Activated effector memory CD4-positive, alpha-beta T cell treated with Interleukin-2 at 50 U/mL for 16 hours (primary cell): ENCODE measurements at places on chromosomes 12 and 14.

- no peak for DNase-seq
Observed at GRCh38 chr12:76057326-76057725, 25.8 kb upstream of the PHLDA1 start.

- DNase-seq, result no peak
Observed at GRCh38 chr12:70520847-70521246, 116.4 kb downstream of the PTPRB start.

DNA sequence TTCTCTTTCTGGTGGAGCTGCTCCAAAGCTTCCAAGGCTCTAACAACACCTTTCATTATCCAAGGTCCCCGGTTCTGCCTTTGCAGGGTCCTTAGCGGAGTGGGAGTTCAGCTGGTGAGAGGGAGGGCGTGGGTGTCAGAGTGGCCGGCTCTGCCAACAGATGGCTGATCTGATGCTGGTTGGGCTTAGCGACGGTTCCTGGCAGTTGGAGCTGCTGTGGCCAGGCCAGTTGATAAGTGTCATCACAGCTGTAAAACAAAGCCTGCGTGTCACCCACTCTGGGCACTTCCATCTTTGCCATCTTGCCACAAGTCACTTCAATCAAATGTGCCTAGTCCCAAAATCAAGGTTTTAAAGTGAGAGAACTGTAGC lies 36.3 kb downstream of the RIN3 start:
- no peak for DNase-seq

DNA sequence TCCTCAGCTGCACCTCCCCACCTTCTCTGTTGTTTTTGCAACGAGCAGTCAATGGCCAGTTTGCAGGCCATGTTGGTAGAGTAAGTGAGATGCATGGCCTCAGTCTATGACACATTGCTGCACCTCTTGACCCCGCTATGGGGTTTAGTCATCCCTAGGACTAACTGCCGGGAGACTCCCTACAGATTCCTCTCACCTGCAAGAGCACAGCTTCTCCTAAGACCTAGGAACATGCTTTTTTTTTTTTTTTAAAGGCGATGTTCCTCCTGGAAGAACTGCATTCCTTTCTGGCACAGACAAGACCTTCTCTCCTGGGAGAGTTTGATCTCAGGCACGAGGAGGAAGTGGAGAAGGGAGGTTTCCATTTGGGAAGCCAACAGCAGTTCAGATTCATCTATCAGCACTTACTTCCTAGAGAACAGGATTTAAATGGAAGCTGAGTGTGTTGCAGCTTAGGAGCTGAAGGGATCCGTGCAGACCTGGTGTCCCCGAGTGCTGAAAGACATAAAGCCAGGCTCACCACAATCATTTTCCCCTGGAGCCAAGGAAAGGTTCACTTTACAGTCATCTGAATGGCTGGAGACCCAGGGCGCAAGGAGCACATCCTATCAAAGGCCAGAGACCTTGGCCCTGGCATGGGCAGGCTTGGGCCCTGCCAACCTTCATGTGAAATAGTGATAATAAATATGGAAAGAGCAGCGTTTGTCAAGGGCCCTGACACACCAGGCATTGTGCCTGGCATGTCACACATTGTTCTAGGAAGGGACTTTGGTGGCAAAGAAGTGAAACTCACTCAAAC lies 104.1 kb downstream of the LGMN start:
- DNase-seq, result no peak

GRCh38 chr12:93569301-93569655 lies 3.2 kb upstream of the SOCS2 start:
- DNase-seq, result no peak

DNA sequence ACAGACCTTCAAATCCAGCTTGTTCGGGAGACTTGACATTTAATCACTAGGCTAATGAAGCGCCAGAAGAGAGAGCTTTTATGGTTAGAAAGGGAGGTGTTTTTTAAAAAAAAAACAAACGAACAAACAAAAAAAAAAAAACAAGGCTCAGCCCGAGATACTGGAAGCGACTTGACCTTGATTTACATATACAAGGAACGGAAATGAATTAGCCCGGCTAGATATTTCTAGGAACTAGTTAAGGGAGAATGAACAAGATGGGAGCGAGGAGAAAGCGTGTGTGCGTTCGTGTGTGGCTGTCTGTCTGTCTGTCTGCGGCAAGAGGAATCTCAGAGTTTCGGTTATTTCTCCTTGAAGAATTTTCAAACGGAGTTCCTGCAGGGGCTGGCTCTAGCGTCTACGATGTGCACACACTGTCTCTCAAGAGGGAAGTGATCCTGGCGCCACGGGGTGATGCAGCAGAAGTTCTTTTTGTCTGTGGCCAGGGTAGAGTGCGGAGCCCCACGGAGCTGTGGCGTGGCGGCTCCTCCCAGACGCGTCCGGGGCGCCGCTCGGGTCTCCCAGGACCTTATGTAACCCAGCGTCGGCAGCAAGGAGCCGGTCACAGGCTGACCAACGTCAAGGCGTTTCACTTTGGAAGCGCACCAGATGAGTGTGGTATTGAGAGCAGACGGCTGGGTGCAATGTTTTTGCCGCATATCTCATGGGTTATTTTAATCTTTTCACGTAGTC lies 18.8 kb downstream of the SOCS2 start:
- DNase-seq, result peak; percentile 32

DNA sequence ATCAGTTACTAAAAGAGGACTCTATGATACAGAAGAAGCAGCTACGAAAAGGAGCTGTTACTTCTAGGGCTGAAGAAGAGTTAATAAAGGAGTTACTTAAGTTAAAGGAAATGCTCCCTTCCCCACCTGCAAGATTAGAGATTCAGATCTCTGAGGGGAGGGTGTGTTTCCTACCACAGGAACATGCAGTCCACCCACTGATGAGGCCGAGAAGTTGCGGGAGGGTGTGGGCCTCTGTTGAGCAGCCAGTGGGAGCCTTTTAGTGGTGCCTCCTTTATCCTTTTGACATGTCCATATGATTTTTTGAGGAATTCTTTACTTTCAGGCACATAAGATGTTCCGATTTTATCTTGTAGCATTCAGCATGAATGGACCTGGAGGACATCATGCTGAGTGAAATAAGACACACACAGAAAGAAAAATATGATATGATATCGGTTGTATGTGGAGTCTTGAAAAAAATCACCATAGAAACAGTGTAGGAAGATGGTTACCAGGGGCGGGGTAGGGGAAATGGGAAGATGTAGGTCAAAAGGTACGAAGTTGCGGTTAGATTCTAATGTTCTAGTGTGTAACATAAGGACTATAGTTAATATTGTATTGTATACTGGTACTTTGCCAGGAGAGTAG lies 4.4 kb upstream of the M6PR start:
- peak; percentile 54 for DNase-seq

DNA sequence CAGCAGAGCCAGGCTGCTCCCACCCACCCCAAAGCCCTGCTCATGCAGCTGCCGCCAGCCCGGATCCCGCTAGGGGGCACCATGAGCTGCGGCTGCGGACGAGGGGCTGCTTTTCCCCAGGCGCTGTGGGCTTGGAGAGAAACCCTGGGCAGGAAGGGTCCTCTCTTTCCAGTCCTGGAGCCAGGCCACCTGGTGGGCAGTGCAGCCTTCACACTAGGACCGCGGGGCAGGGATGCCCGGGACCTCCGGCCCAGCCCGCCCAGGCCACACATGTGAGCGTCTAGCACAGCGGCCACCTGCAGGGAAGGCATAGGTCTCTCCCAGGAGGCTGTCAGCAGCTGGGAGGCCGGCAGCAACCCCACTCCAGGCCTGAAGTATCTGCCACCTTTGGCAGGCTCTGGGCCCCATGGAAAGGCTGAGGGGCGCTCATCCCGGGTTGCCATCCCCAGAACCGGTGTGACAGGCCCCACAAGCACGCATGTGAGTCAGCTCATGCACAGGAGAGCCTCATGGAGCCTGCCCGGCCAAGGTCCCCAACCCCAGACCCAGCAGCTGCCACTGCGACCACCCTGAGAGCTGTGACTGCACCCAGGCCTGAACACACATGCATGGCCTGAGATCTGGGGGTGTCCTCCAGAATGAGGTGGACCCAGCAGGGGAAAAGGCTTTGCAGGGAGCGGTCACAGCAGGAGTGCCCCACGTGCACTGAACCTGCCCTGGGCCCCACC lies 280.0 kb upstream of the RTL1 start:
- no peak for DNase-seq

DNA sequence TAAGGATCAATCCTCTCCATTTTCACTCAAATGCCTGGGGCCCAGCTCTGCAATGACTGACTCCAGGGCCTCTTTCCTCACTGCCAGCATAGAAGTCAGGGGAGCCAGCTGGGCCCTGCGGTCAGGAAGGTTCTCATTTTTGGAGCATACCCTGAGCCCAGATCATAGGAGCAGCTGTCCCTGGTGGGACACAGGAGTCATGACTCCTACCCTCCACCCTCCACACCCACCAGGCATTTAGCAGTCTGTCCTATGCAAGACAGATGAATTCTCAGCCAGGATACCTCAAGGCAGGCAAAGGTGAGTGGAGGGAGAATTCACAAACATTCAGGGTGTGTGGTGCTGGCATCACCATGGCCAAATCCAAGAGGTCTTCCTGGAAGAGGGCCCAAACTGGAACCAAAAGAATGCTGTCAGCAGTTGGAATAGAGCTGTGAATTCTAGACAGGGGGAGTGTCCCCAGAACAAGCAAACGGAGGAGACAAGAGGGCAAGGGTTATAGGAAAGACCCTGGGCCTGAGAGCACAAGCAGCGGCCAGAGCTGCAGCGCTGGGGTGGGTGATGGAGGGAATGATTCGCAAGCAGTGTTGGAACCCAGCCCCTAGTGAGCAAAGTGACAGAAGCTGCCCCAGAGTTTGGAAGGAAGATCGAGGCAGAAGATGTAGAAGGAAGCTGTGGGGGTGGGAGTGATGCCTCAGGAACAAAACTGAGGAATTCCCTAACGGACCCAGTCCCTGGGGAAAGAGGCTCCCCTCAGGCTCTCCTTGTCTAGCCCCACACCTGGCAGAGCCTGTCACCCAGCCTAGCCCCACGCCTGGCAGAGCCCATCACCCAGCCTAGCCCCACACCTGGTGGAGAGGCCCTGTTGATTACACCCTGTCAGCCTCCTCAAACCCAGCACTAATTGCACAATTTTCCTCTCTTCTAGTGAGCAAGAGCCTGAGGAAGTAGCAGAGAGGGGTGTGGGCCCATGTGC lies 4.5 kb upstream of the REM2 start:
- no peak for DNase-seq

DNA sequence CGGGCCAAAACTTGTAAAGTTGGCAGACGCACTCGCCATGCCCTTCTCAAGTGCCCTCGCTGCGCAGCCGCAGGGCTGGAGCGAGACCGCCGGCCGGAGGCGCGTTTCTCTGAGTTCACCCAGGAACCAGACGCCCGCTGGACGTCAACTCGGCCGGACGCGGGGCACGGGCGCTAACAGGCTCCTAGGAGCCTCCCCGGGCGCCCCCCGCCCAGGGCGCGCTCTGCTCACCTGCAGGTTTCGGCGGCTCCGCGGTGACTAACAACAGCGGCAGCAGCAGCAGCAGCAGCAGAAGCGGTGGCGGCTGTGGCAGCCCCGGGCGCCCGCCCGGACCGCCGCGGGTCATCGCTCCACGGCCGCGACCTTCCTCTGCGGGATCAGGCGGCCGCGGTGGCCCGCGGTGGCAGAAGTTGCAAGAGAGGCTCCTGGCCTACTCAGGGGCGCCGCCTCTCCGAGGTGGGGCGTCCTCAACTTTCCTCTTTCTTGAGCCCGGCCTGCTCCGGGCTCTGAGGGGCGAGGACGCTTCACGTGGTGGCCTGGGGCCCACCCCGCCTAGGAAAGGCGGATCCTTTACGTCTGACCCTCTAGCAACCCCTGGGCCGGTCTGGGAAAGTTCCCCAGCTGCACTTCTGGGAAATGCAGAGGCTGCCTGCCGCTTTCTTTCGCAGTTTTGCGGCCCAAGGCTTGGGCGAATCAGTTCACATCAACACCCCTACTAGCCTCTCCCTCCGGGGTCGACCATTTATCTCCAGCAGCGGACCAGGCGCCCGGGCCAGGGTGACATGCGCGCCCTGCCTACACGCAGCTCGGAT lies at the start of gene PLBD1:
Gene PLBD1, minus strand, starts transcription at position 533 of the 812 bp plus-strand sequence. Its CDS starts 187 bp downstream, at position 346.
- DNase-seq, result no peak

GRCh38 chr12:25993901-25994651 lies 35.6 kb downstream of the RASSF8 start:
- no peak for DNase-seq

DNA sequence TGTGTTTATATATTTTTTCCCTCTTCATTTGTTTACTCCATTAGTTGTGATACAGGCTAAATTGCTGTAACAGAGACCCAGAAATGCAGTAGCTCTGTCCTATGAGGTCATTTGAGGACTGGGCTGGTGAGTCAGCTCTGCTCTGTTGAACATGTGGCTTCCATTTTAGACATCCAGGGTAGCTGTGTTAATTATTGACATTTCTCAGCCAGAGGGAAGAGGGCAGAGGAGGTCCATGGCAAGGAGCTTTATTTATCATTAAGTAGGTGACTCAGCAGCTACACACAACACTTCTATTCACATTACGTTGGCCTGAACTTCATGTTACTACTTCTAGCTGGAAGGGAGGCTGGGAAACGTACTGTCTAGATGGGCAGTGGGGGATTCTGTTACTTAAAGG lies 85.4 kb downstream of the PTCSC3 start:
- no peak for DNase-seq

- no peak for DNase-seq
Observed at GRCh38 chr12:2551412-2551900, 243.3 kb upstream of the FKBP4 start.

GRCh38 chr14:104579507-104579906 lies at the start of gene C14orf180:
TSS of gene C14orf180 (plus strand) at chr14:104579764. CDS start at chr14:104586431, 6,667 bp downstream.
- DNase-seq, result no peak

GRCh38 chr14:32075672-32076277 lies 1.3 kb upstream of the ARHGAP5 start:
- no peak for DNase-seq

GRCh38 chr12:52067081-52067374 lies 2.8 kb upstream of the ATG101 start:
- no peak for DNase-seq

- DNase-seq, result no peak
Observed at GRCh38 chr12:93115646-93116045, 186.6 kb upstream of the EEA1 start.

GRCh38 chr12:91687052-91688017 lies 458.3 kb downstream of the BTG1 start:
- no peak for DNase-seq
